ENCODE measurements at places on chromosomes 12 and 14. TPM values are rescaled to one million over a fixed set of nuclear protein-coding genes. Genes with fewer than 3 reads are reported as not detected.

DNA sequence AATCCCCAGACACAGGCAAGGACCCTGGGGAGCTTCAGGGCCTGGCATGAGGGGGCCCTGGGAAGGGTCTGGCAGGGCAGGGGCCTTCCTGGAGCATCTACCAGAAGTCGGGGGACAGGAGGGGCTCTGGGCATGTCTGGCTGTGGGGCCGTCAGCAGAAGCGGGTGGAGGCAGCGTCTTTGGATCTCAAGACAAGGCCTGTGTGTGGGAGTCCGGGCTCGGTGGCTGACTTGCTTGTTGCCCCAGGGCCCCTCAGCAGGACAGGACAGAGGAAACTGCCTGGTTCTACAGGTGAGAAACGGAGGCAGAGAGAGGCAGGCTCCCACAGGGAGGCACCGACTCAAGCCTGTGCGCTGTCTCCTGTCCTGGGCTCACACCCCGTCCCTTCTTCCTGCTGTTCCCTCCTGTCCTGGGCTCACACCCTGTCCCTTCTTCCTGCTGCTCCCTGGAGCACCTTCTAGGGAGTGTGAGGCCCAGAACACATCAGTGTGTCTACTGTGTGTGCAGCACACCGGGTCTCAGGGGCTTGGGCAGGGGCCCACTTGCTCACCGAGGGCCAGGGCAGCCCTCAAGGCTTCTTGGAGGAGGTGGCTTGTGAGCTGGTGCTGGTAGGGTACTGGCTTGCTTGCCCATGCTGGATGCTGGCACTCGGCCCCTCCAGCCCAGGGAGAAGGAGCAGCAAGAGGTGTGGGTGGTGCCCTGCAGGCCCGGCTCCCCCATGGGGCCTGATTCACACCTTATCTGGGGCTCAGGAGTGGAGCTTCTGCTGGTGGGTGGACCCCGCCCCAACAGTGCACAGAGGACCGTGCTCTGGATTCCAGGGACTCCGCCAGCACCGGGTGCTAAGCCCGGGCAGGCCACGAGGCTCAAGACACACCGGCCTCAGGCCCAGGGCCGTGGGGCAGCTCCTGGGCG, 14.9 kb downstream of the ASPG start:
- no peak for DNase-seq

DNA sequence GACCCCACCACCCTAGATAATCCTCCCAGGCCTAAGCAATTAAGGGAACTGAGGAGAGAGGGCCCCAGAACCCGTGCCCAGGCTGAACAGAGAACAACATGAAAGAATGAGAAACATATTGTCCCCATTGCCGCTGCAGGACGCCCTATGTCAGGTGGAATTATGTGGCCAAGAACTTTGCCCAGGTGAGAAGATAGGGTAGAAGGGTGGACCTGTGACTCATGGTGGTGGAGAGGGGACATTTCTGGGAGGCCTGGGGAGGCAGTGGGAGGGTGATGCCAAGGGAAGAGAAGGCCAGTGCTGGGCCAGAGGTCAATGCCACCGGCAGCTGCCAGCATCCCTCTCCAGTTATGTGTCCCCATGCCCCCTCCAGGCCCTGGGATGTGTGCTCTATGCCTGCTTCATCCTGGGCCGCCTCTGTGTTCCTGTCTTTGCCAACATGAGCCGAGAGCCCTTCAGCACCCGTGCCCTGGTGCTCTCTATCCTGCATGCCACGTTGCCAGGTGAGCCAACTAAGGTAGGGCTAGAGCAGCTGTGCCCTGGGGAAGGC, 15.5 kb downstream of the SOAT2 start:
- no peak for DNase-seq

- no peak for DNase-seq
Measured at GRCh38 chr12:70254846-70255245, 11.6 kb downstream of the CNOT2 start.

DNA sequence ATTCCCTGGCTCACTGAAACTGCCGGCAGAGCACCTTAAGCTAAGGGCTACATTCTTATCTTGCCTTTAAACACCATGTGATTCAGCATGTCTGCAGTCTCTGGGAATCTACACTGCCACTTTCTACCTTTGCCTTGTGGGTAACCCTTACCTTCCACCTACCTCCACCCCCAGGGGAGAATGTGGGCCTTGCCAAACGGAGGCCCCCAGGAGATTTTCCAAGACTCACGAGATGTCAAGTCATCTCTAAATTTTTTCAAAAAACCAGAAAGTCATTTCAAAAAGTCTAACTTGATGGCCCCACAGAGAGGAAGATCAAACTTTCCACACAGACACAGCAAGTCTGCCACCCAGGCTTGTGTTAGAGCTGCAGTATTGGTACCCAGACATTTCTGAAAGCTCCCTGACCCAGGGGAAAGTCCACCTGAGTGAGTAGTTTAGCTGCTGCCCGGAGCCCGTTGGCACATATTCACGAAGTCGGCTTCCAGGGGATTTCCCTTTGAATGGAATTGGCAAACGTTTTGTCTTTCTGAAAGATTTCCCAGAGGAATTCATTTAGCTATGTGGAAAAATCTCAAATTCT, 4.7 kb upstream of the PSMA6 start:
- DNase-seq = no peak

DNA sequence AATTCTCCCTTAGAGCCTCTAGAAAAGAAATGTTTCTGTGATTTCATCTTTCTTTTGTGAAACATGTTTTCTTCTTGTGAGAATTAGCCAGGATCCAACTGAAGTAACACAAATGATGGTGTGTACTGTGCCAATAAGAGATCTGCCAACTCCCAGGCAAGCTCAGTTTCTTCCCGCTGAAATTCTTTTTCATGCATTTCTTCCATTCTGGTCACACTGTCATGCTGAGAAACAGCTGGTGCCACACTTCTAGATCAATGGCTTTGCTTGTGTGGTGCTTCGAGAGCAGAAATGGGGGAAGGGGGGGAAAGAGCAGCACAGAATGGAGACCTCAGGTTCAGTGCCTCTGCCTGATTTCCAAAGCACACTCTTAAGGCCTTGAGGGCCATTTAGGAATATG, 41.4 kb upstream of the FGF6 start:
- no peak for DNase-seq

DNA sequence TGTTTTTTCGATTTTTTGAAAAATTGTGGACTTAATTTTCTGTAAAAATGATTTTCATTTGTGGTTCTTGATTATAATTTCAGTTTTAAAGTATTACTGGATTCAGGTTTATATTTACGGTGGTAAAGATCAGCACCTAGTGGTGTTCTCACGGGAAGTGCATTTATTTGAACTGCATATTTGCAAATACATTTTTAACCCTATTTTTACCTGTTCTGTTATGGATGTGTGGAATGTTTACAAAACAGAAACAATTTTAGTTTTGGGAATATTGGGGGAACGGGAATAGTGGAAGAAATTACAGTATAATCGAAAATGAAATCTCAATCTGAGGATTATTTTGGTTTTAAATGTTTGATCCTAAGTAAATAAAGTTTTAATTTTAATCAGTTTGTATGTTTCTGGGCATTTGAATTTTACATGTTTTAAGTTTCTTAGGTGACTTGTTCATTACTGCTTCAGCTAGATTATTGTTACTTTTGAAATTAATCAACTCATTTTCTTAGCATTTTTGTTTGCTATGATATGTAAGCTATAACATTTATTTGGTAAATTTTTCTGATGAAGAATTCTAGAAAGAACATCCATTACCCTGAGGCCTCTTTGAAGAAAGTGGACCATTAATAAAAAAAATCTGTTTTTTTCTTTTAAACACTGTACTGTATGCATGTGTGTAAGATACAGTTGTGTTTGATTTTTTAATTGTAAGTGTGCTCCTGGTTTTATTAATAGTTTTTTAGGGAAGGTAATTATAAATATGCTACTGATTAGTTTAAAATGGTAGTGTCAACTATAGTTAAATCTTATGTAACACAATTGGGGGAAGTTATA, 942 bp downstream of the ATF7IP start:
- DNase-seq = no peak

DNA sequence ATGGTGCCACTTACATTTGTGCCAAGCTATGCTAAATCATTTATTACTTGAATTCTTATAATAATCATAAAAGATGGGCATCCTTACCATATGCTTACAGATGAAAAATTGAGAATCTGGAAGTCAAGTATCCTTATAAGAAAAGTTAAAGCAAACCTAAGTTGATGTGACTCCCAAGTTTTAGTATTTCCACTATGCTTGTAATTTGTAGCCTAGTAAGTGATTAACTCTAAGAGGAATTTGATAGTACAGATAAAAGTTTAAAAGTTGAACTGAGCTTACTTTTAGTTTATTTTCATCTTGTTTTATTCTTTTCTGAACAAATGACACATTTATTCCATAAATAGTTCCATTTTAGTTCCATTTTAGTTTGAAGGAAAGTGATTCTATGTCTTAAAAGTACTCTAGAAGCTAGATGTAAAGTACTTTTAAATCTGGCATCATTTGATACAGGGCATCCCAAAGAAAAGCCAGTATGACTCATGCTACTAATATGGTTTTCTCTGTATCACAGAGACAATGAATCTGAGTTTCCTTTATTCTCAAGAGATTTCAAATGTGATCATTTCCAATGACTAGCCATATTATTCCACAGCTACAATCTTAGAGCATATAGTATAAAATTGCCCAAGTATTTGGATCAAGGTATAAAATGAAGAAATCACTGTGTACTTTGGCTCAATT, 596.0 kb downstream of the SLC16A7 start:
- DNase-seq = peak; percentile 72

DNA sequence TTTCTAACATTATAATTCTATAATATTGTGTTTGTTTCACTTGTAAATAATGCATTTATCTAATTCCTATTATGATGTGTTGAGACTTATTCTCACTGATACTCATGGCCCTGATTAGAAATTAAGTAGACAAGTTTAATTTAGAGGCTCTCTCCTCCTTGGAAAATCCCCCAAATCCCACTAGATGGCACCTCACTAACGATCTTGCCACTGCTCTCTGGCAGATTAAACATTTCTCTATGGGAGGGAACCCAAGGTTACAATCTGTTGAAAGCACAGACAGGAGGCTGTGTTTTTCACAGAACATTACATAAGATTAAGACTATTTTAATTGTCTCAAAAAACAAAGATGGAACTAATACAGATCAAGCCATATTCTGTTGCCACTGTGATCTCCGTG, 318.7 kb downstream of the LRFN5 start:
- no peak for DNase-seq

- DNase-seq = no peak
Measured at GRCh38 chr12:56517854-56518253, 3.8 kb upstream of the RBMS2 start.

DNA sequence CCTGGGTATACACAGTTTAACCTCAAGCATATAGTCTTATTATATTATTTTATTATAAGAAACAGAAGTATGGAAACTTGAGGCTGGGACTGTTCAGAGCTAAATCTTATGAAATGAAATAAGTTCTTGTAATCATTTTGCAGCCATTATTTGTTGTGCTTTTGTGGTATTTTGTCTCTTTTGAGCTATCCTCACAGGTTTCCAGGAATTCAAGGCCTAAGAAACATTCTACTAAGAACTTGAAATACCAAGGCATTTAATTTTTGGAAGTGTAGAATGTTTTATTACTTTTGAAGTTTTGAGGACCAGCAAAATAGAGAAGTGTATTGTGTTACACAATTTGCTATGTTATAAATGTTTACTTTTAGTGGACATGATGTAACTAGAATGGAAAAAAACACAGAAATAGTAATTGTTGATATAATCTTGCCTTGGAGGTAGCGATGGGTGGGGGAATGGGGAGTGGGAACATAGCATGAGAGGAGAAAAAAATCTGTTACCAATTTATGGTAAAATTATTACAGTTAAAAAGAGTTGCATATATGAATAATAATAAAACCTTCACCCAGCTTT, 81.7 kb downstream of the CRADD start:
- DNase-seq = no peak

DNA sequence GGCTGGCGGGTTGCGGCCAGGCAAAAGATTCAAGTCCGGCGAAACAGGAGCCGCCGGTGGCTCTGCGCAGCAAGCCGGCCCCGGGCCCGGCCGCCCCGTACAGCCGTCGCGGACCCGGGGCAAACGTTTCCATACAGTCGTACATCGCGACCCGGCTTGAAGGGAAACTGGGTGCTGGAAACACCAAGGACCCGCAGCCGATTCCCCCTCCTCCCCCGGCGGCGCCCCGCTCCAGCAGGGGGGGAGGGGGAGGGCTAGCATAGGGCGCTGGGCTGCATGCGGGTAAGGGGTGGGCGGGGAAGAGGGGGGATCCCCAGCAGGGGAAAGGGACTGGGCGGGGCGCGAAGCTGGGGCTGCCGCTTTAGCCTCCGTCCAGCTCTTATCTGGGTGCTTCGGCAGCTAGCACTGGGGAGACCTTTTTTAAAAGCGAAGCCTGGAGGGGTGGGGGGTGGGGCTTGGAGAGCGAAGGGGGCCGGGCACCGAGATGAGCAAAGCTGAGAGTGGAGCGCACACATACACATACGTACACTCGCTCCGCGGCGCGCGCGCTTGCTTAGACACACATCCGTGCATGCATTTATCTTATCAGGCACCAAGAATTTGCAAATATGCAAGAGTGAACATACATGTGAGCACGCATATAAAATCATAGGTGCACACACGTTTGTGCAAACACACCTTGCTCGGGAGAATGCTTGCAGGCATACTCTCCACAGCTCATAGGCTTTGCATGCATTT, 11.9 kb downstream of the RARG start:
- DNase-seq = peak; percentile 66

DNA sequence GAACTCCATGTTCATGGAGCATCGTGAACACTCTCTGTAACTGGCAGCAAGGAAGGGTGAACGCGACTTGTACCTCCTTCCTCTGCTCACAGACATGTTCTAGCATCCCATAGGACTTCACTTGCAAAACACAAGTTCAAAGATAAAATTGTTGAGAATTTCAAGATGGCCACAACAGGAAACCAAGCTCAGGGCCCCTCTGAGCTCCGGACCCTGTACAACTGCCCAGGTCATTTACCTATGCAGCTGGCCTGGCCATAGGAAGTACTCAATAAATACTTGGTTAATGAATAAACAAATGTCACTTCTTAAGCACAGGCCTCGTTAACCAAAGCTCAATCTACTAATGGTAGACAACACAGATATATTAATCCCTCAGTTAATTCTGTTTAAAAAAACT, 11.7 kb upstream of the PPP4R4 start:
- DNase-seq = no peak

GRCh38 chr14:51449681-51450080, 202.0 kb upstream of the FRMD6 start:
- no peak for DNase-seq

DNA sequence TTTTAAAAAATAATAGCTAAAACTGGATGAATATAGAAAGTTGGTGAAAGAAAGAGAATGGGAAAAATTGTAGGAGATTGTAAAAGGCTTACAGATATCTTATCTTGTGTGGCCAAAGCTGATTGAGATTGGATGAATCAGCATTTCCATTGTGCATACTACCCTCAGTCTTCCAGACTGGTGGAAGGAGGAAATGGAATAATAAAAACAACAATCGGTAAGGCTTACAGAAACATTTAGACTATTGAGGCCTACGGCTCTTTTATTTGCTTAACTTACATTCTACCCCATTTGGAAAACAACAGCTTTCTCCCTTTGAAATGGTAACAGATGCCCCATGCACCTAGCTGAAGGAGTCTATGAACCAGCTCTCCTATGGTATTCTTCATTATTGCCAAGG, 129.8 kb downstream of the PTPRB start:
- DNase-seq = no peak

- peak; percentile 78 for DNase-seq
Measured at GRCh38 chr12:53352331-53353256, 16.4 kb upstream of the SP7 start.

The DDX51 gene
- total RNA-seq = 8.9 TPM

The CCDC177 gene
- not detected for total RNA-seq

The TROAP gene
- 50.1 TPM for total RNA-seq

The PLEKHG7 gene
- total RNA-seq = not detected

The INSM2 gene
- total RNA-seq = not detected

The CLEC2B gene
- total RNA-seq = 70.8 TPM

The KRT78 gene
- total RNA-seq = 0.21 TPM

The COL2A1 gene
- total RNA-seq = not detected

The LMNTD1 gene
- 1.9 TPM for total RNA-seq

The OTX2 gene
- not detected for total RNA-seq

The CCDC88C gene
- not detected for total RNA-seq
